ENCODE measurements at places on chromosomes 1 and 21.

DNA sequence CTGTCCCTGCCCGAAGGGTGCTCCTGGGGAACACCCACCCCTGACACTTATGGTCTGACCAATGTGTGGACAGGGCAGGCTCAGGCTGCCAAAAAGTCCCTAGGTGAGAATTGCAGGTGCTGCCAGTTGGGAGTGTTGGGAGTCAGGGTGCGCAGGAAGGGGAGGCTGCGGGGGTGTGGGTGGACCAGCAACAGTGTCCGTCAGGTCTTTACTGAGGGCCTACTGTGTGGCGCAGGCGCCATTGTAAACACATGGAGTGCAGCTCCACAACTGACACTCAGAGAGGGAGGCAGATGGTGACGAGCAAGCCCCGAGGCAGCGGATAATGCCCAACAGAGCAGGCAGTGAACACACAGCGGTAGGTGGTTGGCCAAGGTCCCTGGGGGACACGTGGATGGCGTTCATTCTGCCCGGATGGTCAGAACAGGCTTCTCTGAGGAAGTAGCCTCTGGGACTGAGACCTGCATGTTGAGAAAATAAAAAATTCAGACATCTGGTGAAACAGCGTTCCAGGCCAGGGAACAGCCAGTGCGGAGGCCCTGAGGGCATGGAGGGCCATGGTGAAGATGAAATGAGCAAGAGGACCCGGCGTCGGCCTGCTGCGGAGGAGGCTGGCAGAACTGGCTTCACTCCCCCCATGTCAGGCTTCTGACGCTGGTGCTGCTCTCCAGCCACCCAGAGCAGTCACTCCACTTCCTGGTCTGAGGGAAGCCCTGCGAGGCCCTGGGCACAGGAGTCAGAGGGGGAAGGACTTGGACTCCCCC lies 136.2 kb upstream of the ZBTB40 start:
- no peaks in the 10 kb centered on the region for H3K36me3 ChIP-seq
- no peak for DNase-seq
- H3K4me1 ChIP-seq = no peaks in the 10 kb centered on the region
- H3K27me3 ChIP-seq = peaks cover 32% of the 10 kb centered on the region
- H3K27ac ChIP-seq = no peak overlapping the region
- no peak overlapping the region for H3K4me3 ChIP-seq

GRCh38 chr1:62294261-62294660 lies 25.0 kb downstream of the KANK4 start:
- no peak overlapping the region for H3K4me3 ChIP-seq
- H3K27me3 ChIP-seq = no peaks in the 10 kb centered on the region
- H3K27ac ChIP-seq = no peak overlapping the region
- DNase-seq = peak; percentile 55
- no peaks in the 10 kb centered on the region for H3K36me3 ChIP-seq
- H3K4me1 ChIP-seq = peaks cover 11% of the 10 kb centered on the region

- no peak for DNase-seq
- H3K36me3 ChIP-seq = peaks cover 48% of the 10 kb centered on the region
- H3K27me3 ChIP-seq = no peaks in the 10 kb centered on the region
- no peak overlapping the region for H3K4me3 ChIP-seq
- H3K27ac ChIP-seq = no peak overlapping the region
- peaks cover 26% of the 10 kb centered on the region for H3K4me1 ChIP-seq
Observed at GRCh38 chr1:27547220-27548116, 56.5 kb downstream of the AHDC1 start.

- H3K4me1 ChIP-seq = no peaks in the 10 kb centered on the region
- DNase-seq = no peak
- no peaks in the 10 kb centered on the region for H3K36me3 ChIP-seq
- H3K27ac ChIP-seq = no peak overlapping the region
- no peaks in the 10 kb centered on the region for H3K27me3 ChIP-seq
Observed at GRCh38 chr1:118827636-118828035, 160.5 kb downstream of the TBX15 start.

DNA sequence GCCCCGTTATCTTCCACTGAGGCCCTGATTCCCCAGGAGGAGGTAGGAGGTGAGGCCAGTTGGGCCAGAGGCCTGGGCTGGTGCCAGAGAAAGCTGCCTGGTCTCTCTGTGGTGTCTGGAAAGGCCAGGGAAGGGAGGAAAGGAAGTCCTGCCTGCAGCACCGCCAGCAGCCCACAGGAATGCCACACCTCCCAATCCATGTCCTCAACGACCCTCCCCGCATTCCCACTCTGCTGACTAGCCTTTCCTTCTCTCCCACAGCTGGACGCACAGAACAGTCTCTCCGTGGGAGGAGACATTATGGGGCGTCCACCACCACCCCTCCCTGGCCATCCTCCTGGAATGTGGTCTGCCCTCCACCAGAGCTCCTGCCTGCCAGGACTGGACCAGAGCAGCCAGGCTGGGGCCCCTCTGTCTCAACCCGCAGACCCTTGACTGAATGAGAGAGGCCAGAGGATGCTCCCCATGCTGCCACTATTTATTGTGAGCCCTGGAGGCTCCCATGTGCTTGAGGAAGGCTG lies 18.0 kb downstream of the CSF1 start:
- H3K27me3 ChIP-seq = no peaks in the 10 kb centered on the region
- peak; percentile 83 for DNase-seq
- H3K4me1 ChIP-seq = peaks cover 48% of the 10 kb centered on the region
- peak overlapping the region; percentile 31 for H3K27ac ChIP-seq
- H3K36me3 ChIP-seq = peaks cover 42% of the 10 kb centered on the region
- H3K4me3 ChIP-seq = no peak overlapping the region

- no peak overlapping the region for H3K4me3 ChIP-seq
- H3K36me3 ChIP-seq = no peaks in the 10 kb centered on the region
- no peak overlapping the region for H3K27ac ChIP-seq
- H3K4me1 ChIP-seq = no peaks in the 10 kb centered on the region
- DNase-seq = no peak
Observed at GRCh38 chr1:234838182-234838581, 228.2 kb upstream of the IRF2BP2 start.

- H3K4me3 ChIP-seq = no peak overlapping the region
- no peak for DNase-seq
- H3K36me3 ChIP-seq = no peaks in the 10 kb centered on the region
- no peak overlapping the region for H3K27ac ChIP-seq
Observed at GRCh38 chr1:179029321-179029759, 3.6 kb downstream of the FAM20B start.

GRCh38 chr1:170369417-170369816 lies 162.5 kb upstream of the GORAB start:
- no peaks in the 10 kb centered on the region for H3K4me1 ChIP-seq
- no peak overlapping the region for H3K27ac ChIP-seq
- H3K27me3 ChIP-seq = no peaks in the 10 kb centered on the region
- H3K4me3 ChIP-seq = no peak overlapping the region
- DNase-seq = peak; percentile 34

DNA sequence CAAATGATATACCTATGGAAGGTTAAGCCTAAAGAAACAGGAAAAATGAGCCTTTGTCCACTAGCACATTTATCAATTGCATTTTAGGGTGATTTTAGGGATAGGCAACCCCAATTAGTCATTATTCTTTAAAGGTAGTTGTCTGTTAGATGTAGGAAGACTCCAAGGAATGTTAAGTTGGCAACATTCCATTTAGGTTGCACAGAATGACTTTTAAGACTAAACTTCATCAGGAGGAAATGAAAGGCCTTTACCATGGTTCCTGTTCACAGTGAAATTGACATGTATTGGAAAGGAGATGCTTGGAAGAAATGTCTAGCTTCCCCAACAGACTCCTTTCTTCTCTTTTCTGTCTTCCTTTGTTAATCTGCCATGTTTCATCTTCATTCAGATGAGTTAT lies 1.6 kb upstream of the APOBEC4 start:
- no peak for DNase-seq
- H3K27me3 ChIP-seq = no peaks in the 10 kb centered on the region
- peaks cover 19% of the 10 kb centered on the region for H3K4me1 ChIP-seq
- no peak overlapping the region for H3K4me3 ChIP-seq
- H3K36me3 ChIP-seq = no peaks in the 10 kb centered on the region

DNA sequence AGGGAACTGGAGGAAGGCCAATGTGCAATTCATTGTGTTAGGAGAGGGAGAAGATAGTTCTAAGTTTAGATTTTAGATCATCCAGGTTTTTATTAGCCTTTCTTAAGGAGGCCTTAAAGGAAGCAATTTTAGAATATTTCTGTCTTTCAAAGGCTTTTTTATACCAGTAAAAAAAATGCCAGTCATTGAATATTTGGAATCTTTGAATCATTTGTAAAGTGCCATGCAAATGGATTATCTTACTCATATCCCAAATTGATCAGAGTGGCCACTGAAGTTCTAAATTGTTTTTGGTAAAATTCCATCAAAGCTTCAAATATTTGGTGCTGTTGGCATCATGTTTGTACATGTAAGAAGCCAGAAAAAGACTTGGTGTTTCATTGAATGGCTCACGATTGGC lies 244.8 kb downstream of the RPS6KC1 start:
- no peak for DNase-seq
- H3K36me3 ChIP-seq = no peaks in the 10 kb centered on the region
- H3K4me1 ChIP-seq = no peaks in the 10 kb centered on the region
- H3K4me3 ChIP-seq = no peak overlapping the region
- no peak overlapping the region for H3K27ac ChIP-seq

DNA sequence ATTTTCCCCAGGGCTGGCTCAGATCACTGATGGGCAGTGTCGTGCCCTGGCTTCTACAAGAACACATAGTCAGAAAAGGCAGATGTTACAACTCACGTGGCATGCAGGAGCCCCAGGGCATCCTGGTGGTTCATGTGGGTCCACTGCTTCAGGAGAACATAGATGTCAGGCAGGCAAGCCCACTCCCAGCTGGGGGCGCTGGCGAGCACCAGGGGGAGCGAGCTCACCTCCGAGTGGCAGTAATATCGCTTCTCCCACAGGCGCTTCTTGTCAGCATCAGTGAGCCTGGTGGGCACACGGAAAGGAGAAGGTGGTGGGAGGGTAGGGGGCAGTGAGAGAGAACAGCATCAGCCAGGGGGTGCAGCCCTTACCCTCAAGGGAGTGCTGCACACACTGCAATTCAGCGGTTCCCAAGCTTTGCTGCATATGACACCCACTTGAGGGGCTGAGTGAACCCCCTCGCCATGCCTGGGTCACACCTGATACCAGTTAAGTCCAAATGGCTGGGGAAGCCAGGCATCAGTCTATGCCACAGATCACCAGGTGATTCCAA lies 34.3 kb upstream of the PPP1R15B start:
- H3K27ac ChIP-seq = no peak overlapping the region
- H3K4me1 ChIP-seq = peaks cover 46% of the 10 kb centered on the region
- DNase-seq = peak; percentile 41
- no peak overlapping the region for H3K4me3 ChIP-seq

DNA sequence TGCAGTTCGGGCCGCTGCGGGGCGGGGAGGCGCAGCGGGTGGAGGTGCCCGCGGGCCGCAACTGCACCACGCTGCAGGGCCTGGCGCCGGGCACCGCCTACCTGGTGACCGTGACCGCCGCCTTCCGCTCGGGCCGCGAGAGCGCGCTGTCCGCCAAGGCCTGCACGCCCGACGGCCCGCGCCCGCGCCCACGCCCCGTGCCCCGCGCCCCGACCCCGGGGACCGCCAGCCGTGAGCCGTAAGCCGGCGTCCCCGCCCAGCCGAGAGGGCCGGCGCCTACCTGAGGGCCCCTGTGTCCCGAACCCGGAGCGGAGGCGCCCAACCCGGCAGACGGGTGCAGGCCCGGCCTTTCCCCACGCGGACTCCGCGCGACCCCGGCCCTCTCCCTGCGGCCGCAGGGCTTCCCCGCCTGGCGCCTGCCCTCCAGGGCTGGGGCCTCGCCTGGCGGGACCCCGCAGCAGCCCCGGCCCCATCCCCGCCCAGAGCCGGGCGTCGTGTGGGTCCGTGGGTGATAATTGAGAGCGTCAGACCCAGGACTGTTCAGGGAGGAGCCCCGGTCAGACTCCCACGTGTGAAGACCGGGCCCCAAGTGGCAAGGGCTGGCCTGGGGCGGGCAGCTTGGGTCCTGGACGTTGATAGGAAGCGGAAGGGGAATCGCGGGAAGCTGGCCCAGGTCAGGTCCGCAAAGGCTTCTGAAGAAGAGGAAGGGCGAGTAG lies 4.2 kb downstream of the VWA1 start:
- DNase-seq = no peak
- no peak overlapping the region for H3K27ac ChIP-seq
- H3K4me1 ChIP-seq = no peaks in the 10 kb centered on the region
- no peak overlapping the region for H3K4me3 ChIP-seq
- no peaks in the 10 kb centered on the region for H3K36me3 ChIP-seq

GRCh38 chr21:43354026-43354420 lies 72.9 kb downstream of the SIK1 start:
- H3K27ac ChIP-seq = no peak overlapping the region
- peaks cover 4% of the 10 kb centered on the region for H3K4me1 ChIP-seq
- peaks cover 6% of the 10 kb centered on the region for H3K36me3 ChIP-seq
- H3K4me3 ChIP-seq = no peak overlapping the region

GRCh38 chr1:33220676-33221384 lies 35.5 kb upstream of the ZNF362 start:
- H3K36me3 ChIP-seq = no peaks in the 10 kb centered on the region
- DNase-seq = peak; percentile 95
- H3K4me3 ChIP-seq = peak overlapping the region; percentile 36

GRCh38 chr21:32174819-32175218 lies 104.0 kb downstream of the MIS18A start:
- H3K27ac ChIP-seq = no peak overlapping the region
- no peaks in the 10 kb centered on the region for H3K36me3 ChIP-seq
- no peak for DNase-seq
- H3K4me3 ChIP-seq = no peak overlapping the region
- peaks cover 89% of the 10 kb centered on the region for H3K27me3 ChIP-seq

GRCh38 chr21:14270631-14271030 lies 54.7 kb downstream of the RBM11 start:
- no peak for DNase-seq
- H3K36me3 ChIP-seq = no peaks in the 10 kb centered on the region
- no peaks in the 10 kb centered on the region for H3K27me3 ChIP-seq
- H3K4me1 ChIP-seq = peaks cover 6% of the 10 kb centered on the region
- H3K27ac ChIP-seq = no peak overlapping the region

- peaks cover 69% of the 10 kb centered on the region for H3K4me1 ChIP-seq
- H3K27ac ChIP-seq = peak overlapping the region; percentile 96
- peak overlapping the region; percentile 57 for H3K4me3 ChIP-seq
- H3K36me3 ChIP-seq = no peaks in the 10 kb centered on the region
Observed at GRCh38 chr1:178238722-178239510, 145.0 kb downstream of the RASAL2 start.

- no peak for DNase-seq
- no peak overlapping the region for H3K27ac ChIP-seq
- peaks cover 42% of the 10 kb centered on the region for H3K27me3 ChIP-seq
Observed at GRCh38 chr1:166017395-166017794, 149.4 kb downstream of the FAM78B start.

GRCh38 chr1:60257531-60257930 lies 184.0 kb upstream of the C1orf87 start:
- H3K36me3 ChIP-seq = no peaks in the 10 kb centered on the region

DNA sequence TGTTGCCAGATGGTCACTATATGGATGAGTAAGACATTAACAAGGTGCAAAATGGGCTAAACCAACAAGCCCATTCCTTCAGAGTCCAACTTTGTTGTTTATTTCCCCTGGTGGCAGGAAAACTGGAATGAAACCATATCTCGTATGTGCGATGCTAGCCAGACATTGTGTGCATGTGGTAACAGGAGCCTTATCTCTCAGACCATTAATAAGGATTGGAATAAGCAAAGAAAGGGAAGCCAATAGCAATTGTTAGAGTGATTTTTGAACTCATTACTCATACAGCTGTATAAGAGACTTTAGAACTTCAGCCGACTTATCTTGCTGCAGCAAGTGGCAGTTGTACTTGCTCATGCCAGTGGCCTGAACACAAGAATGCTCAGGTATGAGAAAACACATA lies 30.0 kb upstream of the HMCN1 start:
- H3K27ac ChIP-seq = no peak overlapping the region
- DNase-seq = no peak
- H3K36me3 ChIP-seq = no peaks in the 10 kb centered on the region
- no peaks in the 10 kb centered on the region for H3K4me1 ChIP-seq

GRCh38 chr1:39158327-39159086 lies 46.0 kb upstream of the MACF1 start:
- peaks cover 12% of the 10 kb centered on the region for H3K36me3 ChIP-seq
- H3K4me1 ChIP-seq = peaks cover 59% of the 10 kb centered on the region
- peak overlapping the region; percentile 82 for H3K27ac ChIP-seq
- no peaks in the 10 kb centered on the region for H3K27me3 ChIP-seq
- DNase-seq = peak; percentile 49

Data from MCF 10A (cell line).